ENCODE measurements at places on chromosomes 4 and X.
A peak's percentile ranks its signal among the peaks of the same experiment; 100 is the strongest.

DNA sequence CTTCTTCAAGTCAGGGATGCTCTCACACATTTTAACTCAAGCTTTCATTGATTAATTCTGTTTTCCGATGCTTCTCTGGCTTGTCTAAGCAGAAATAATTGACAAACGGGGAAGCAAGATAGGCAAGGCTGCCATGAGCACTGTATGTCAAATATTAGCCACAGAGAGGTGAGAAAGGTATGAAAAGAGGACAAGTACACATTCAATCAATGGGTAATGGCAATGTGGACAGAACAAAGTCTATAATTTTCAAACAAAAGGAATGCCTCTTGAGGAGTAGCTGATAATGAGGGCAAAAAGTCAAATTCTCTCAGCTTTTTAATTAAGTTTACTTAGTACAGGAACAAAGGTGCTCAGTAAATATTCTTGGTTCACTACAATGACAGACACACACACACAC lies 19.6 kb downstream of the COX7B2 start:
- DNase-seq = no peak

DNA sequence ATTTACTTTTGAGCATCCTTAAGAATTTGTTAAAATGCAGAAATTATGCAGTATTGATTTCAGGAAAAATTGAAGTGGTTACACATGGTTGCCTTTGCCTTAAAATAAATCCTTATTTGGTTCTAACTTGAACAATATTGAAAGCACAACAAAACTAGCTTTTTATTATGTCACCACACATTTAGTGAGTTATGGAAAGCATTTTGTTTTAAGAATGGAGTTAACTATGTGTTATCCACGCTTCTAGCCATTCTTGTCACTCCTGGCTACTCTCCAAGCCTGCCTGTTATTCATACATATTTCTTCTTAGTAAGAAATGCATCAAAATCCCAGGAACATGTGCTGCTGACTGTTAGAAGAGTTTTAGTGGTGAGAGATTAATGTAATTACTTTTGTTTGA lies 73.9 kb downstream of the FAT4 start:
- no peak for DNase-seq

DNA sequence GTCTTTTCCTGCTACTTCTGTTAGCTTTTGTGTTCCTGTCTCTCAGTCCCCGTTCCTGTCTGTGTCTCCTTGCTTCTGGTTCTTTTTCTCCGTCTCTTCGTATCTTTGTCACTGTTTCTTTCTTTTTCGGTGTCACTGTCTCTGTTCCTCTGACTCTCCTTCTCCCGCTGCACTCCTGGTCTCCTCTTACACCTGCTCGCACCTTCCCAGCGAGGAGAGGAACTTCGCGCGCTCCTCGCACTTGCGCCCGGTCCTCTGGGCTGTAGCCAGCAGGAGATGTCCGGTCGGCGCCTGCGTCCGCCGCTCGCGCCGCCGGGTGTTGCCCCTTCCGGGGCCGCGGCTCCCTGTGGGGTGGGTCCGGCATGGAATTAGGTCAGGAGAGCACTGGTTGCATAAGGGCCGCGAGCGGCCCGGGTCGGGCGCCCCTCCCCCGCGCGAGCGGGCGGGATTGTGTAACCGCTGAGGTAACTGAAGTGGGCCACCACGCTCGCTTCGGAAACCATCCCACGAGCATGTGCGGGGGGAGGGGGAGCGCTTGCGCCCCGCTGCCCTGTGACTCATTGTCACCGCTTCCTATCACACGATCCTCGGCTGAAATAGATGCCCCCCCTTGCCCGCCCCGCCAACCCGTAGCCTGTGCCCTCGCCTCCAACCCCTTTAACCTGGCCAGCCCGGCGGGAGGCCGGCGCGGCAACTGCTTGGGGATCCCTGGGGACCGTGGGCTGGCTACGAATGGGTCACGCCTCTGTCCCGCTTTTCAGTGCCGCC lies 1.6 kb downstream of the LONRF3 start:
- peak; percentile 71 for DNase-seq

DNA sequence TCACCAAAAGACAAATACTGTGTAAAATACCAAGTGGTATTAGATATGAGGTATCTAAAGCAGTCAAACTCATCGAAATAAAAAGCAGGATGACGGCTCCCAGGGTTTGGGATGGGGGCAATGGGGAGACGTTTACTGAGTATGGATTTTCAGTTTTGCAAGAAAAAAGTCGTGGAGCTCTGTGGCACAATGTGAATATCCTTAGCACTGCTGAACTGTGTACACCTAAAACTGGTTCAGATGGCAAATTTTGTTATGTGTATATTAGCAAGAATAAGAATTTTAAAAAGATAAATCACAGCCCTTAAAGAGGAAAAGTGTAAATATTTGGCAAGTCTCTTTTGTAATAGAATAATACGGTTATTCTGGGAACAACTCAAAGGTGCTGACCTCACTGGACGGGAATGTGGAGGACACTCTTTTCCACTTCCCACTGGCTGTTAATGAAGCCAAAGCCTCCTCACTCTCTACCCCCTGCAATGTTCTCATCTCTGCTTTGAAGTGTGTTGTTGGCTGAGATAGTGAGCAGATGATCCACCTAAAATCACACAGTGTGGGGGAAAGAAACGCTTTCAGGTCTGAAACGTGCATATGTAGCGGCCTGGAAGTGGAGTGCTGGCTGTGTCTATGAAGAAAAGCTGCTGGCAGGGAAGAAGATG lies 49.2 kb downstream of the SEL1L3 start:
- no peak for DNase-seq

GRCh38 chr4:18021470-18021719 lies 160 bp downstream of the LCORL start:
- DNase-seq = no peak

DNA sequence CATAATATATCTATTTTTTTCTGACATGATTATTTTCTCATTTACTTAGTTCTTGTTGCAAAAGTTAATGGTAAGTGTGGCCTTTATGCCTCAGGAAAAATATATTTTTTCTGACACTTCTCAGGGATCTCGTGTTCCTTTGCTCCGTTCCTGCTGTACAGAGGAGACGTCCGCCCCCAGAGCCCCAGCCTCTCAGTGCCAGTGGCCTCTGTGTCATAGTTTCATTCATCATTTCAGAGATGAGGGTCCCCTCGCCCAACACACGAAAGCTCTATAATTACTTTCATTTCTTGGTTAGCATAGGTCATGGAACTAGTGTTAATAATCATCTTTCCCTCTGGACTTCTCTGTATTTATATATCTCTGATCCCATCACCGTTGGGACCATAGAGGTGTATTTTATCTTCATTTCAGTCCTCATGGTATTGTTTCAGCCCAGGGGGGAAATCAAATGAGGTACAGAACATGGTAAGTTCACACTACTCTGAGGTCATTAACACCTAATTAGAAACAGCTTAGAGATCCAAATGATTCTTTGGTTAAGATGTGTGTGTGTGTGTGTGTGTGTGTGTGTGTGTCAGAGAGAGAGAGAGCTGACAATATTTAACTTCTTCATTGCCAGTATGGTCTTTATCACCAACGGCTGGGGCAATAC lies 631.1 kb upstream of the TENM3 start:
- no peak for DNase-seq

DNA sequence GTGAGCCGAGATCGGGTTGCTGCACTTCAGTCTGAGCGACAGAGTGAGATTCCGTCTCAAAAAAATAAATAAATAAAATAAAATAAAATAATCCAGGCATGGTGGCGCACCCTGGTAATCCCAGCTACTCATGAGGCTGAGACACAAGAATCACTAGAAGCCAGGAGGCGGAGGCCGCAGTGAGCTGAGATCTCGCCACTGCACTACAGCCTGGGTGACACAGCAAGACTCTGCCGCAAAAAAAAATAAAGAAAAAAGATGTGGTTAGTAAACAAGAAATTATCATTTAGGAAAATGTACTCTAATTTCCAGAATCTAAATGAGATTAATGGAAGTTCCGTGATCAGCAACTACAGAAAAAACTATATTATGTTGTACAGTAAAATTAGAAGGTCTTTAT lies 14.5 kb upstream of the LRBA start:
- DNase-seq = no peak

DNA sequence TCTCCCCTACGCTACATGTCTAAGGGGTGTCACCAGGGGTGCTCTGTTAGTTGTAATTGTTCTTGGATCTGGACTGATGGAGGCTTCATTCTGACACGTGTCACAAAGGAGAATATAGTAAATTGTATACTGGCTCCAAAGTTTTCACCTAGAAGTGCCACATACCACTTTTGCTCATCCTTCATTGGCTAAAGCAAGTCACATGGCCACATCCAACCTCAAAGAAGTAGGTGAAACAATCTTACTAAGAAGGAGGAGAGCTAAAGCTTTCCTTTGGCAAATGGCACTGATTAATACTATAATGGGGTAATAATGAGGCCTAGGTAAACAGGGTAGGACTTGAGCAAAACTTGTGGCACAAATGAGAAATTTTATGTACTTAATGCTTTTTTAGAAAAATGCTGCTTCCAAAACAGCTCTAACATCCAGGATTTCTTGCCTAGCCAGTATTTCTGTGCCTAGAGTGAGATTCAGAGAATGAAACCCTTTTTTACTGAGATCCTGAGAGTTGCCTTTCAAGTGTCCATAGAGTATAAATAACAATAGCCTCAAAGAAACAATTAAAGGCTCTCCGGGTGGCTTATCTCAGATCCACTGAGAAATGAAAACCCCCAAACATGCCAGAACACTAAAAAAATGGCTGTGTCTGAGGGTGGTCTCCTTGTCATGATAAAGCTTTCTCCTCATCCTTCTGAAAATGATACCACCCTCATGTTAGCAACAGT lies 34.7 kb downstream of the NHS start:
- DNase-seq = no peak
